Stimulated activated CD8-positive, alpha-beta memory T cell treated with anti-CD3 and anti-CD28 coated beads, Interleukin-15, amount 100 ng/mL, for 4 hours (primary cell): ENCODE measurements at places on chromosomes 7 and 10.

DNA sequence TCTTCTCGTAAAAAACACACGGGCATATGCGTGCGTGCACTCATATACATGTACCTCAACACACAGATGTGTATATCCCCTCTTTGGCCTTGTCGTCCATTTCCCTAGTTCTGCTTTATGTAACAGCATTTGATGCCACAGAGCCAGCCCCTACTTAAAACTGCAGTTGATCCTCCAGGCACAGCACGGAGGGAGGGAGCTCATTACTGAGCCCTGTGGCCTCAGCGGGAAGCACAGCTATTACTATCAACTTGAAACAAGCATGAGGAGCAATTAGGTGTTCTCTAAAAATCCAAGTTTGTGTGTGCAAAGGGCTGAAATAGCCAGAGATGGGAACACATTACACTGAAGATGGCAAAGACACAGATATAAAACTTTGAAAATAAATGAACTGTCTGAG, 580.9 kb downstream of the GLRX3 start:
- no peak for DNase-seq

- no peak for DNase-seq
Measured at GRCh38 chr7:101940830-101941229, 123.4 kb downstream of the CUX1 start.

DNA sequence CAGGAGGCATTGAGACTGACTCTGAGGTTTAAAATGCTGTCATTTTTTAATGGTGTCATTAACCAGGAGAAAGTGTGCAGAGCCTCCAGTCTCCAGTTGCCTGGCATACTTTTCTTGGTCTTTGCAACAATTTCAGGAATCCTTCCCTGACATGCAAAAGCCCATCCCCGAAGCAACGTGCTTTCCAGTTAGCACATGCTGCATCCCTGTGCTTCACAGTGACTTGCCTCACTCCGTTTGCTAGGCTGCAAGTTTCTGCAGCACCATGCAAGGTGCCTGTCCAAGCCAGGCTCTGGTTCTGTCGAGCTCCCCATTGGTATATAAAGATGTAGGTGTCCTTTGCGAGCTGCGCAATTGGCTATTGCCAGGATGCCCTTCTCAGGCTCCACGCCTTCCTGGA, 135.0 kb downstream of the GALNT17 start:
- no peak for DNase-seq

DNA sequence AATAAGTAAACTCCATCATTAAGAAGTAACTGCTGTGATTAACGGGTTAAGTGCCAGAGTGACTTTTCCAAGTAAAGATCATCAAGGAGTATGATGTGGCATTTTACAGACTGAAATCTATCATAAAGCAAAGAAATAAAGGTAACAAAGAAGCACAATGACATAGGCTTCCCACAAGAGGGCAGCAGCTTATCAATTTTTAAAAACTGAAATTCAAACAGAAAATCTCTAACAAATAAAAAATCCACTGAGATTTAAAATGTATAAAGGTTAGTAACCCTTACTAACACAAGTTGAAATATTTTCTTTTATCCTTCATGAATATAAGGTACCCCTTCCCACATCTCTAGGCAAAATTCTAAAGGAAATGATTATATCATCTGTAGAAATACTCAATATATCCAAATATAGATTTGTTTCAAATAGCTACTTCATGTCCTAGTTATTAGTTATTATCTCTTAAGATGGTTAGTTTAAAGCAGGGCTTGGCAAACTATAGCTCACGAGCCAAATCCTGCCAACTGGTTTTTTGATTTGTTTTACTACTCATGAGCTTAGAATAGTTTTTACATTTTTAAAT, 29.2 kb downstream of the FAM3C start:
- DNase-seq, result no peak

GRCh38 chr7:22662036-22662435, 65.0 kb upstream of the IL6 start:
- DNase-seq, result no peak

GRCh38 chr10:43000651-43001426, 76.0 kb upstream of the RET start:
- no peak for DNase-seq

- no peak for DNase-seq
Measured at GRCh38 chr10:71434760-71435394, 38.2 kb downstream of the CDH23 start.

GRCh38 chr7:140222814-140223213, 46.0 kb upstream of the KDM7A start:
- no peak for DNase-seq

- DNase-seq, result no peak
Measured at GRCh38 chr7:20365486-20365885, 34.8 kb downstream of the ITGB8 start.

DNA sequence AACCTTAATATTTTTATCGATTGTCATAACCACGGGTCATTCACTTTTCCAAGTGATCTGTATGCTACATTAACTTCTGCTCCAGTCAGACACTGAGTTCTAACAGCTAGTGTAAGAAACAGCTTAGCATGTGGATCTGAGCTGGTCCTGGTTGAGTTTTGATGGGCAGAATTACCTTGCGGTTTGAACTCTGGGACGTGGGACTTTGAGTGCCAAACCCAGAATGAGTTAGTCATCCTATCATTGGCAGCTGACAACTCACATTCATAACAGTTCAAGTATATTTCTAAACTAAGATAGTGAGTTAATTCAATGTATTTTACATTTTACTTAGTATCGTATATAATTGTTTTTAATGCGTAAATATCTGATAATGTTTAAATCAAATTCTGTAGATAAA, 43.2 kb downstream of the C7orf33 start:
- DNase-seq, result no peak

- DNase-seq, result no peak
Measured at GRCh38 chr10:44952779-44953231, 6.8 kb upstream of the RASSF4 start.

DNA sequence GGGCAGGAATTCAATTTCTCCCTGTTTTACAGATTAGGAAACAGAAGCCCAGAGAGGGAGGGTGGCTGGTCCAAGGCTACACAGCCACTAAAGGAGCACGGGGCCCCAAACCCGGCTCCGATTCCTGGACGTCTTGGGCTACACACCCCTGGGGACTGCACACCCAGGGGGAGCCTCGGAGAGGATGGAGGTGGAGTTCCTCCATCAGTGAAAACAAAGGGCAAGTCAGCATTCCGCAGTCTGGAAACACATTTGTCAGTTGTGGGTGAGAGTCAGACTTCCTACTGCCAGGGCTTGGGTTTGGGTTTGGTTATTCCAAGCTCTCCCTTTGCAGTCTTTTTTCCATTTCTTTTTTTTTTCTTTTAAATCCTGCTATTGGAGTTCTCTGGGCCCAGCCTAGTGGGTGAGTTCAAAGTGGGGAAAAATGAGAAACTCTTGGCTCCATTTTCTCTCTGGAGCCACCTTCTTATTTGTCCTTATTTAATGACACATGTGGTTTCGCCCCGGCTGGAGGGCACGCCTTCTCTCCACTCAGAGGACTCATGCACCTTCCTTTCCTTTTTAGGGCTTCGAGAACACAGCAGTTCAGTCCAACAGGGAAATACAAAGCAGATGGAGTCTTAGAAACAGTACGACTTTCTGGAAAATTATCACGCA, 59.9 kb upstream of the AQP1 start:
- DNase-seq, result no peak

DNA sequence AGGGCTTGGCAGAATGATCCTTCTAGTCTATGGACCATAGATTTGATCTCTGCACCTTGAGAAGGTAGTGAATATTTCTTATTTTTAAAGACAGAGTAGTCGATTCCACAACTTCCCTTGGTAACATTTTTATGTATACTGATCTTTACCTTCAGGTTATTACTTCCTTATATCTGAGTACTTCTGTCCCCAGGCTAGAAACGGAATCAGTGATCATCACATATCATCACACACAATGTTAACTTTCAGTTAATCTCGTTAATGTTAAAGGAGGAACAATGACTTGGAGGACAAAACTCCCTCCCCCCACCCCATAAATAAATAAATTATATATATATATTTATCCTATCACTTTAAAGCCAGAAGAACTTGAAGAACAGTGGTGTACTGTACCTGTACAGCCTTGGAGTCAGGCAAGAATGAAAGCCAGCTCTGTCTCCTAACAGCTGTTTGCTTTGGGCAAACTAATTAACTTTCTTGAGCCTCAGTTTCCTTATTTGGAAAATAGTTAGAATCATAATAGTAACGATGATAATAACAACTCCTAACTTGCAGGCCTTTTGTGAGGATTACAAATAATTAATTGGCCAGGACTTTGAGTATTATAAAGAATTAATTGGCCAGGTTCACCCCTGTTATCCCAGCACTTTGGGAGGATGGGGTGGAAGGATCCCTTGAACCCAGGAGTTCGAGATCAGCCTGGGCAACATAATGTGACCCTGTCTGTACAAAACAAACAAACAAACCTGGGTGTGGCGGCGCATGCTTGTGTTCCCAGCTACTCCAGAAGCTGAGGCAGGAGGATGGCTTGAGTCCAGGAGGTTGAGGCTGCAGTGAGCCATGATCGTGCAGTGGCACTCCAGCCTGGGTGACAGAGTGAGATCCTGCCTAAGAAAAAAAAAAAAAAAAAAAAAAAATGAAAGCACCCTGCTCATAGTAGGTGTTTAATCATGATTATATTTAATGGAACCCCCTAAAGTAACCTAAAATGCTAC, 63.5 kb downstream of the SAMD9 start:
- no peak for DNase-seq

- DNase-seq, result no peak
Measured at GRCh38 chr10:97407211-97407951, 6.2 kb upstream of the RRP12 start.

DNA sequence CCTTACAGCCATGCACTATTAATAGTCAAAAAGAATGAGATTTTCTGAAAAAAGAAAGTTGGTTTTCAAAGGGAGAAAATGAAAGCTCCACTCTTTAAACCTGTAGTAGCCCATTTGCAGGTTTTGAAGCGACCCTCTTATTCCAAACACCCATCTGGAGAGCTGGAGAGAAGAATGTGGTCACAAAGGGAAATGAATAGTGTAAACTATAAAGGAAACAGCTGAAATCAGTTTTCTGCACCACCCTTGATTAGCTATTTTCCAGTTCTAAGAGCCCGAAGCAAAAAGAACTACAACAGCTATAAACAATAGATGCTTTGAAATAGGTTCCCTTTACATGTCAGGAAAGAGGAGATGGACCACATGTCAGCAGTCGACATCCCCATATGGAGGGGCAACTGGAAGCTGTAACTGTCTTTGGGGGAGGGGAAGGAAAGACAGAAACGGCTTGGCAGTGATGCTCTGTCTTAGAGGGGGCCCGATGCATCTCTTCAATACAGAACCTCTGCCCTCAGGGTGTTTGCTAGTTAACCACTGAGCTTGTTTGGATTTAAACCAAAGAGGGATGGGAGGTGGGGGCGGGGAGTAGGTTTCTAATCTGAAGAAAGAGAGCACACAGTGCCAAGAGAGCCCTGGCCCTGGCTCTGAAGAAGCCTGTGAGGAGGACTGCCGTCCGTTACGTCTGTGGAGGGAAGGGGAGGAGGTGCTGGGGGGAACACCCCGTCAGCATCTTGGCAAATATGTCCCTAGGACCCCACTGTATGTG, 55.3 kb downstream of the CPVL start:
- DNase-seq, result no peak

- DNase-seq, result no peak
Measured at GRCh38 chr7:141928845-141929195, 12.6 kb downstream of the OR9A4 start.

DNA sequence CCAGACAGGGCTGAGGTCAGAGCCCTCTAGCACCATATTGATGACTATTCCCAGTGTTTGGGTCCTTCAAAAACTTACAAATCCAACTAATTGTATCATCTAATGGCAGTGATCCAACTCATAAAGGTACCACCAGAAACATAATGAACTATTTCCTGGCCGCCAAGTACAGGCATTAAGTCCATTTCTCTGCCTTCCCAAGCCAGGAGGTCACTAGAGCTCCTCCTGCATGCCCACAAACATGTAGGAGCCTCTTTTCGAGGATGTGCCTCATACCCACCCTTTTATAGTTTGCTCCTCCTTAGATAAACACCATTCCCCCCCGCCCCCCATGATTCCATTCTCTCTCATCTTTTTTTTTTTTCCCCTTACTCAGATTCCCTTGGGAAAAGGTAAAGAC, 91.3 kb downstream of the CHN2 start:
- DNase-seq, result no peak

GRCh38 chr7:136869991-136870865, 1.8 kb downstream of the CHRM2 start:
- no peak for DNase-seq

DNA sequence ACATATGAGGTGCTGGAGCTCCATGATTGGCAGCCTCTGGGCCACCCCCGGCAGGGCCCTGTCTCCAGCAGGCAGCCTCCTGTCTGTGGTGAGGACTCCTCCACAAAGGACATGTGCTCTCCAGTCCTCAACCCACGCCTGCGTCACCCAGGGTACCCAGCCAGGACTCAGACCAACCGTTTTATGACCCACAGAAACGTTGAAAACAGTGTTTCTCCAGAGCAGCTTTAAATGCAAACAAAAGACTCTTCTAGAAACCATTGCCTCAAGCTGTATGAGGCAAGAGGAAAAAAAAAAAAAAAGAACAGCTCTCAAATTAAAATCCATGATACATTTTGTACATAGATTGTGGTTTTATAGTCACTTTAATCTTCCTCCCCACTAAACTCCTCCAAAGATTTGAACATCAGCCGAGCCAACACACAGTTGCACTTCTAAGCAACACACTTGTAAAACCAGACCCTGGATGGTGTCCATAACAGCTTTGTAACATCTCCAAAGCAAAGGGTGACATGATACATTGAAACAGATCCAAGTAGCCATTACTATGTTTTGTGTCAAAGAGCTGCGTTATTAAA, 175.0 kb upstream of the LYZL2 start:
- DNase-seq, result no peak

GRCh38 chr7:55177068-55177530, 158.3 kb downstream of the EGFR start:
- no peak for DNase-seq

DNA sequence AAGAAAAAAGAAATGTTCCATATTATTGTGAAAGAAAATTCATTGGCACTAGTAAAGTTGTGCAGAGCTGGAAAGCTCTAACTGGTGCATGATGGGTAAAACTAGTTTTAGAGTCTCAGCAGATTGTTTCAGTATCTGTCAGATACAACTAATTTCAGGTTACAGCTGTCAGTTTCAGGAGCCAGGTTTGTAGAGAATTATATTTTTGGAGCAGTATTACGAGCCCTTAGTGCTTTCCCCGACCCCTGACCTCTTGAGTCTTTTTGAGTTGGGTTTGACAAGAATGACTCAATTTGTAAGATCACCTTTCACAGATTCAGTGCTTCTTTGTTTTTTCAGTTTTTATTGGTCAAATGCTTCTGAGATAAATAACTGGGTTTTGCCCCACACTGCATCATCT, 366.4 kb upstream of the PLXDC2 start:
- no peak for DNase-seq

DNA sequence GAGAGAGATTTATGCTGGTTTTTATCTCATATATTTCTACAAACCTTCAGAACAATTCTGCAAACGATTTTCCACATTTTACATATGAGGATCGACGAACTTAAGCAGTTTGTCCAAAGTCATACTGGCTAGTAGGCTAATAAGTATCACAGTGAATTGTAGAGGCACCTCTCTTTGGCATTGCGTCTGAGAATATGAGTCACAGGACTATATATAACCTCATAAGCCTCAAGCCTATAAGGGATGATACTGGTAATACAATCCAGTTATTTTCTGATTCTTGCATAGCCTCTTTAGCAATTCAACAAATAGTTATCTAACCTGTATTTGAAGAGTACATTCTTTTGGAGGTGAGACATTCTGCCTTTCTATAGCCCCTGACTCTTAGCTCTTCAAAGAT, 129.8 kb downstream of the GPR158 start:
- no peak for DNase-seq

GRCh38 chr7:17996442-17997223, 31.0 kb downstream of the PRPS1L1 start:
- no peak for DNase-seq

- DNase-seq, result no peak
Measured at GRCh38 chr7:157715071-157715937, 378.5 kb downstream of the DNAJB6 start.
